NCI-H1048 (cell line): ENCODE measurements at places on chromosomes 2 and 18.

DNA sequence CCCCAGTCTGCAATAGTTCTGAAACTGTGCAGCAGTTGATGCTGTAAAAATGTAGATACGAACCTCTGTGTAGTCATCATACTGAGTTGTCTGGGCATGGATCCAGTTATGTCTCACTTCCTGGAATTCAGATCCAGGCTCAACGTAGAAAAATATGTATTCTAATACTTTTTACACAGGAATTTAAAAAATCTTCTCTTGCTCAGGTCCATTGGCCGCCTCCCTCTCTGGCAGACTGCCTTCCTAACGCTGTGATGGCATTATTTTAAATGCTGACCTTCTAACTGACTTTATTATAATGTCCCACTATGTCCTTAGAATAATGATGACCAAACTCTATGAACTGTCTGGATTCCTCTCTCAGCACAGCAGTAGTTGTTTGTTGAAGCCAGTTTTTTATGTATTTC, 119.6 kb downstream of the FEZ2 start:
- no peak for DNase-seq

DNA sequence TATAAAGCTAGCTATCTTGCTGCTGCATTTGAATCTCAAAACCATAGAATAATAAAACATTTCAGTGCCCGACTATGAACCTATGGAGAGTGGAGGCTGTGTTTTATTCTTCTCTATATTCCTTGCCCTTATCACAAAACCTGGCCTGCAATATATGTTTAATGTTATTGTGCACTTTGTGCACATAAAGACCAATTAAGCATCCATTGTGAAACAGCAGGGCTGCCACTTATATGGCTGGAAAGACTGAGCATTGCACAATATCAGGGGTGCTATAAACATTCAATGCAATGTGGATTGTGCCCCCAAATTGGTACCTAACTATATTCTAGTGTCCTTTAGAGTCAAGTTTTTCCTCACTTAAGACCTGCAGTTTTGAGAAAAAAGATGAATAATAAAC, 83.2 kb downstream of the RDH14 start:
- DNase-seq, result no peak

DNA sequence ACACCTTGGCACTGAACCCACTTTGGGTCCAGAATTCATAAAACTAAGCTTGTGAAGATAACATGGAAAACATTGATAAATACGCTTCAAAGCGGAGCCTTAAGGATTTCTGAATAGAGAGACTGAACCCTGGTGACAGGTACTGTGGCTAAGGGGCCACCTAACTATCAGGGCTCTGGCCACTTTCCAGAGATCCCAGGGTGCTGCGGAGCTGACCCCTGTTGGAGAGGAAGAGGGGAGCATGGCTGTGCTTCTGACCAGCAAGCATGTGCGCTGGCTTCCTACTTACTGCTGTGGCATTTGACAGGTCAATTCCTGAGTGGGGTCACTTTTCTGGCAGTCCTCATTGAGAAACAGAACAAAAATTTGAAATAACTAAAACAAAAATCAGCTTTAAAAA, 228.3 kb downstream of the NAPG start:
- DNase-seq, result no peak

GRCh38 chr2:153770359-153770991, 101.2 kb upstream of the GALNT13 start:
- no peak for DNase-seq

- no peak for DNase-seq
Observed at GRCh38 chr2:84395820-84396219, 63.3 kb downstream of the SUCLG1 start.

GRCh38 chr2:64937687-64938491, 51.3 kb upstream of the SLC1A4 start:
- DNase-seq, result no peak

- DNase-seq, result no peak
Observed at GRCh38 chr18:79624356-79625170, 55.0 kb upstream of the CTDP1 start.

DNA sequence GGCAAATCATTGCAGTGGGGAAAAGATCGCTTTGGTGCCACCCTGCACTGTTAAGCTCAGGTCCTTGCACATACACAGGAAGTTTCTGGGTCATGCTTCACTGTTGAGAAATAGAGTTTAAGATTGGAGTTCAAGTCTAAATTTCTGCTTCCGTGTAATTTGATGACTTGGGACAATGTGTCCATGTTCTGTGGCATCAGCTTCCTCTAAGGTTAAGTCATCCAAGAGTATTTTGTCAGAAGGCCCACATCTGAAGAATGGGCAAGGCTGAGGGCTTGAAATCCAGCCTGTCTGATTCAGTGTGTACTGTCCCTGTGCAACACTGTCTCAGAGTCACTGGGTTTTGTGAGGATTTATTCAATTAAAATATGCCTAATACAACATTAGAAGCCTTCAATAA, 880.7 kb downstream of the SUCLG1 start:
- no peak for DNase-seq
